HCT116 (cell line): ENCODE measurements at places on chromosomes 16 and 17. TPM values are rescaled to one million over a fixed set of nuclear protein-coding genes. Genes with fewer than 3 reads are reported as not detected.
A peak's percentile ranks its signal among the peaks of the same experiment; 100 is the strongest.

DNA sequence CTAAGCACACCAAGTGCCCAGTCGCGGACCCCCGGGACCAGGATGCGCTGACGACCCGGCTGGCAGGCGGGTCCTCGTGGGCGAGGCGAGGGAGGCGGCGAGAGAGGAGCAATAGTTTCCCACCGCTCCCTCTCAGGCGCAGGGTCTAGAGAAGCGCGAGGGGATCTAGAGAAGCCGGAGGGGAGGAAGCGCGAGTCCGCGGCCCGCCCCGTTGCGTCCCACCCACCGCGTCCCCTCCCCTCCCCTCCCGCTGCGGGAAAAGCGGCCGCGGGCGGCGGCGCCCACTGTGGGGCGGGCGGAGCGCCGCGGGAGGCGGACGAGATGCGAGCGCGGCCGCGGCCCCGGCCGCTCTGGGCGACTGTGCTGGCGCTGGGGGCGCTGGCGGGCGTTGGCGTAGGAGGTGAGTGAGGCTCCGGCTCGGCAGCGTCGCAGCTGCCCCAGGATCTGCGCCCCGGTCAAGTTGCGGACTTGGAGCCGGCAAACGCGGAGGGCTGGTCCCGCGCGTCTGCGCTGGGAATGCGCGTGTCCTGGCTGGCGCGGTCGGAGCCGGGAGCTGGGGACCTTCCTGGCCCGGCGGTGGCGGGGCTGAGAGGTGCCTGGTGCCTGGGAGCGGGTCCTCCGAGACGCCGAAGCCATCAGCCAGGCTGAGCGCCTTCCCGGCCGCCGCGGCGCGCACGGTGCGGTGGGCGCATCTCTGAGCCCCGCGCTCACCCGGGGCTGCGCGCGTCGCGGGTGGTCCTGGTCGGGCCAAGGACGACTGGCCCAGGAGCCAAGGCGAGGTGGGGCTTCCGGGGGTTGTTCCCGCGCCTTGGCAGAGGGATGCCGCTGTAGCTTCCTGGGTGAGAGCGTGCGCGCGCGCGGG lies at the start of gene ITGB3:
Gene ITGB3 (plus strand): TSS at position 287 of the 862 bp plus-strand sequence. CDS start 35 bp downstream, at position 322.
- H3K36me3 ChIP-seq = no peaks in the 10 kb centered on the region
- H3K27ac ChIP-seq = no peak within 1 kb of the TSS; the same call in 1 of the 2 replicates
- H3K4me3 ChIP-seq = peak within 1 kb of the TSS; percentile 53
- no peaks in the 10 kb centered on the region for H3K27me3 ChIP-seq

GRCh38 chr17:59764292-59764741 lies 56.9 kb downstream of the VMP1 start:
- H3K36me3 ChIP-seq = no peaks in the 10 kb centered on the region
- H3K4me1 ChIP-seq = peaks cover 57% of the 10 kb centered on the region
- H3K27ac ChIP-seq = peak overlapping the region; percentile 84
- no peaks in the 10 kb centered on the region for H3K27me3 ChIP-seq
- no peak for DNase-seq

The TNFRSF17 gene
- not detected for total RNA-seq

DNA sequence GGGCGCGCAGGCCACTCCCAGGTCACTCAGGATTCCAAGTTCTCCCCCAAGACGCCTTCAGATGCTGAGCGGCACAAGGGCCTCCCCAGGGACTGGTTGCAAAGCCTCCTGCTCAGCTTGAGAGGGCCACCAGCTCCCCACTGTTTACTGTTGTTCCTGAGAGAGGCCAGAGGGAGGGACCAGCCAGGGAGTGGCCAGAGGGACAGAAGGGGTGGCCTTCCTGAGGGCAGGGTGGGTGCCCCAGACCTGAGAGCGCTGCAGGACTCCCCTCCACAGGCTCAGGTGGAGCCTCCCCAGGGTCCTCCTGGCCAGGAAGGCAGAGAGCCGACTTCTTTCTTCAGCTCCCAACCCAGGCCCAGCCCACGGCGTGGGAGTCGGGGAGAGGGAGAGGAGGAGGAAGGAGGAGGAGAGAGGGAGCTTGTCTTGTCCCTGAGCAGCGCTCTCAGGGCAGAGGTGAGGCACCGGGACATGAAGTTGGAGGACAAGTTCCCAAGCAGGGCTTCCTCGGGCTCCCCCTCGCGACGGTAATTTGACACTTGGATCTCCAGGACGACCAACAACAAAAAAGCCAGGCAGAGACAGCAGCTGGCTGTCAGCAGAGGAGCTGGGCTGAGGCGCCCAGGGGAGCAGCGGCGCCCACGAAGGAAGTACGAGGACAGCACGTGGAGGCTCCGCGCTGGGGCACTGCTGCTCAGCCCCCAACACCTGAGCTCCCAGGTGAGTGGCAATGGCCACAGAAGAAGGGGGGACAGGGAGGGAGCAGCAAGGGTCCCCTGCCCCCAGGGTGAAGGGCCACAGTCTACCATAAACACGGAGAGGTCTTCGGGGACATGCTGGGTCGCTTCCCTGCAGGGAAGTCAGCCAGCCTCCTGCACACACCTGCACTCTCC lies 497 bp downstream of the SMIM5 start:
- H3K27ac ChIP-seq = peak overlapping the region; percentile 73
- H3K27me3 ChIP-seq = no peaks in the 10 kb centered on the region
- H3K36me3 ChIP-seq = 0 out of 2 replicates have a peak, but pooled peaks cover 2% of the 10 kb centered on the region
- no peak overlapping the region for H3K4me3 ChIP-seq
- H3K4me1 ChIP-seq = peaks cover 22% of the 10 kb centered on the region

GRCh38 chr16:20814784-20815183 lies 8.5 kb downstream of the REXO5 start:
- H3K27ac ChIP-seq = no peak overlapping the region
- H3K27me3 ChIP-seq = no peaks in the 10 kb centered on the region
- DNase-seq = no peak
- no peak overlapping the region for H3K4me3 ChIP-seq
- H3K4me1 ChIP-seq = no peaks in the 10 kb centered on the region
